ENCODE measurements at places on chromosomes 13 and 19.

- DNase-seq: no peak
Observed at GRCh38 chr19:46429999-46430398, 1.3 kb upstream of the PNMA8C start.

GRCh38 chr19:33627526-33627925 lies 5.8 kb downstream of the CHST8 start:
- DNase-seq: no peak

GRCh38 chr19:6967967-6968366 lies 53.3 kb downstream of the MBD3L2B start:
- DNase-seq: no peak

- DNase-seq: no peak
Observed at GRCh38 chr19:399370-399769, 9.6 kb downstream of the C2CD4C start.

DNA sequence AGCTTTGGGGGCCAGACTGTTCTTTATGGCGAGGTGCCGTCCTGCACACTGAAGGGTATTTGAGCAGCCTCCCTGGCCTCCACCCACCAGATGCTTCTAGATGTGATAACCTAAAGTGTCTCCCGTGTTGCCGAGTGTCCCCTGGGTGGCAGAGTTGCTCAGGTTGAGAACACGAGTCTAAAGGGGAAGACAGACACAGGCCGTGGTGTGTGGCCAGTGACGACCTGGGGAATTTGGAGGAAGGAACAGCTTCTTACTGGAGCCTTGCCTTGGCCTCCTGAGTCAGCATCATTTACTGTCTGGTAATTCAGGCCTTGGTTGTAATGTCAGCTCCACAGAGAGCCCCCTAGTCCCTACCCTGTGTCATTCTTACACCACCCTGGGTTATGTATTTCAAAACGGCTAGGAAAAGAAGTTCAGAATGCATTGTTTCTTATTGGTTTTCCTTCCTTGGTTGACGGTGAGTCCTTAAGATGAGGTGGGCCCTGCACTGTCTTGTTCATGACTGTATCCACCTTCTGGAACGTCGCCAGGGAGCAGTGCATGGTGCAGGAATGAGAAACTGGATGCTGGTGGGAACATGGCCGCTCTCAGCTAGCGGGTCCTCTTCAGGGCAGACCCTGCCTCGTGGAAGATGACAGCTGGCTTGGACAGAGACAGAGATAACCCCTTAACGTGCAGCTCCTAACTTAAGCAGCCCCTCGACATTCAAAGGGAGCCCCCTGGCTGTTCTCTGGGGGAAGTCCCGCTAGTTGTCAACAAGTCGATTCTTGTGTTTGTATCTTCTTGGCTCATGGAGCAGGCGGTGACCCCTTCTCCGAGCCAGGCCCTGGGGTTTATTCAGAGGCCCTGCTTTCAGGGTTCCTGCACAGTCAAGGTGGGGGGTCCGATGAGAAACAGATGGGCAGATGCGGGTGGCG lies 7.2 kb downstream of the SIN3B start:
- DNase-seq: no peak

- peak; percentile 76 for DNase-seq
Observed at GRCh38 chr19:14347999-14348889, 33.0 kb upstream of the ADGRE5 start.
